Activated naive CD8-positive, alpha-beta T cell treated with anti-CD3 and anti-CD28 coated beads, Interleukin-2, amount 10 ng/mL, durations not matched to agents 7 days and 5 days (primary cell): ENCODE measurements at places on chromosomes 2 and 18. TPM values are rescaled to one million over a fixed set of nuclear protein-coding genes. Genes with fewer than 3 reads are reported as not detected.
A peak's percentile ranks its signal among the peaks of the same experiment; 100 is the strongest.

DNA sequence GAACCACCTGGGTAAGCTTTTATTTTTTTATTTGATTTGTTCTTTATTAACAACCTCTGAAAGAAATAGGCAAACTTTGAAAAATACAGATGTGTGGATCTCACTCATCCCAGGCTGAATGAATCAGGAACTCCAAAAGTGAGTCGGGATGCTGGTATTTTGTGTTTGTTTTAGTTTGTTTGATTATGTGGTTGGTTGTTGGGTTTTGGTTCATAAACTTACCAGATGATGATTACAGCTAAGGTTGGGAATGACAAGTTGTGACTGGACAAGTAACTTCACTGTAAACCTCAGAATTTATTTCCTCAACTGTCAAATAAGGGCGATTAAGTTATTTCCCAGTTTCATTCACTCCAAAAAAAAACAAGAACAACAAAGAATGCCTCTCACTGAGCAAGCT is 80.5 kb upstream of the KIF5C start:
- no peaks in the 10 kb centered on the region for H3K4me1 ChIP-seq
- no peak for DNase-seq
- peaks cover 8% of the 10 kb centered on the region for H3K27me3 ChIP-seq
- H3K4me3 ChIP-seq = no peak overlapping the region

DNA sequence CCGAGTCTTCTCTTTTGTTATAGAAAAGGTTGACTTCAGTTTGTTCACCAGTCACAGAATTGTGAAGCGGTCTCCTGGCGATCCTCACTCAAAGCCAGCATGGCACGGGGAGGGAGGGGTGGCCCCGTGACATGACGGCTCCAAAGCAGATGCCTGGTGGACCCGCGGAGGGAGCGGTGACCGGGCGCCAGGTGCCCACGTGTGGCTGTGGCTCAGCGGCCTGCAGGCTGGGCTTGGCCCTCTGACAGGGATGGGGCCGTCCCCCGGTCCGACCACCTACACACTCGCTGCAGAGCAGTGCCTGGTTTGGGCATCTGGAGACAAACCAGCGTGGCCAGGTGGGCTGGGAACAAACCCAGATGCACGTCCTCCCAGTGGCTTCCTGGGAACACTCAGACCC is 129.1 kb upstream of the SNTG2 start:
- peaks cover 5% of the 10 kb centered on the region for H3K27me3 ChIP-seq
- H3K4me1 ChIP-seq = no peaks in the 10 kb centered on the region
- no peak overlapping the region for H3K27ac ChIP-seq
- no peaks in the 10 kb centered on the region for H3K36me3 ChIP-seq
- no peak overlapping the region for H3K4me3 ChIP-seq
- DNase-seq = no peak

GRCh38 chr2:109458512-109458911 is 155.3 kb downstream of the SEPTIN10 start:
- no peaks in the 10 kb centered on the region for H3K36me3 ChIP-seq
- no peak overlapping the region for H3K27ac ChIP-seq
- H3K4me3 ChIP-seq = no peak overlapping the region
- H3K4me1 ChIP-seq = no peaks in the 10 kb centered on the region
- H3K27me3 ChIP-seq = no peaks in the 10 kb centered on the region

DNA sequence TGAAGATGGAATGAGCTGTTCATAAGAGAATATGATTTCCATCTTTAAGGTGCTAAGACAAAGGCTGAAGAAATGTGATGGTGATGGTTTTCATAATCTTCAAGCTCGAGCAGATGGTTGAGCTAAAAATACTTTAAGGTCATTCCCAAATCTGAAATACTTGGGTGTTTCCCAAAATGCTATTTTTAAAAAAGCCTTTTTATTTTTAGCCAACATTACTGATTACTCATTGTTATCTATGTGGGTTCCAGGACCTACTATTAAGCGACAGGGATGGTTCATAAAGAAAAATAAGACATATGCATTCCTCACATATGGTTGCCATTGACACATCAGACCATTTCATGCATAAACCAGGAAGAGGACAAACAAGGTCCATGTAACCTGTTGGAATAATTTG is 298.5 kb downstream of the PLCL1 start:
- H3K4me1 ChIP-seq = no peaks in the 10 kb centered on the region
- H3K27me3 ChIP-seq = no peaks in the 10 kb centered on the region
- DNase-seq = no peak
- no peak overlapping the region for H3K4me3 ChIP-seq

DNA sequence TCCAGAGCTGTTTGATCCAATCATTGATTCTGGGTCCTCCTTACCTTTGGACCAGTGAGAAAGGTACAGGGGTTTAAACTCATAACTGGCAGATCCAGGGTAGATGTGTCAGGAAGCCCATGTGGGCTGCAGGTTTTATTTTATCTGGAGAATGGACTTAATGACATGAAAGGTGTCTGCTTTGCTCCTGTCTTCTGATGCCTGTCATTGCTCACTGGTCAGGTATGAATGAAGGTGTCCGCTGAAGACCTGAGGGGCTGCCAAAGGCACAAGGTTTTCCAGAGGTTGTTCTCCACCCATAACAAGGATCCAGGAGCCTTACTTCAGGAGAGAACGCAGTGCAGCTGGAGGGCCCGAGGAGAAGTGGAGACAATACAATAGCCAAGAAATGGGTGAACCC is 74.2 kb downstream of the CHRNA1 start:
- H3K4me1 ChIP-seq = peaks cover 28% of the 10 kb centered on the region
- no peak overlapping the region for H3K4me3 ChIP-seq
- no peak for DNase-seq
- no peak overlapping the region for H3K27ac ChIP-seq

- H3K4me3 ChIP-seq = no peak overlapping the region
- no peak for DNase-seq
- no peaks in the 10 kb centered on the region for H3K27me3 ChIP-seq
- H3K4me1 ChIP-seq = no peaks in the 10 kb centered on the region
- peaks cover 3% of the 10 kb centered on the region for H3K36me3 ChIP-seq
These were observed 97.0 kb upstream of the NCK2 start for GRCh38 chr2:105647731-105648130.

GRCh38 chr2:86491088-86491487 is 49.9 kb downstream of the KDM3A start:
- peaks cover 3% of the 10 kb centered on the region for H3K4me1 ChIP-seq
- no peaks in the 10 kb centered on the region for H3K27me3 ChIP-seq
- H3K36me3 ChIP-seq = peaks cover 67% of the 10 kb centered on the region
- no peak overlapping the region for H3K4me3 ChIP-seq
- no peak overlapping the region for H3K27ac ChIP-seq
- no peak for DNase-seq

GRCh38 chr2:239421851-239422250 is 21.0 kb upstream of the HDAC4 start:
- H3K27me3 ChIP-seq = peaks cover 18% of the 10 kb centered on the region
- DNase-seq = no peak
- H3K27ac ChIP-seq = no peak overlapping the region

DNA sequence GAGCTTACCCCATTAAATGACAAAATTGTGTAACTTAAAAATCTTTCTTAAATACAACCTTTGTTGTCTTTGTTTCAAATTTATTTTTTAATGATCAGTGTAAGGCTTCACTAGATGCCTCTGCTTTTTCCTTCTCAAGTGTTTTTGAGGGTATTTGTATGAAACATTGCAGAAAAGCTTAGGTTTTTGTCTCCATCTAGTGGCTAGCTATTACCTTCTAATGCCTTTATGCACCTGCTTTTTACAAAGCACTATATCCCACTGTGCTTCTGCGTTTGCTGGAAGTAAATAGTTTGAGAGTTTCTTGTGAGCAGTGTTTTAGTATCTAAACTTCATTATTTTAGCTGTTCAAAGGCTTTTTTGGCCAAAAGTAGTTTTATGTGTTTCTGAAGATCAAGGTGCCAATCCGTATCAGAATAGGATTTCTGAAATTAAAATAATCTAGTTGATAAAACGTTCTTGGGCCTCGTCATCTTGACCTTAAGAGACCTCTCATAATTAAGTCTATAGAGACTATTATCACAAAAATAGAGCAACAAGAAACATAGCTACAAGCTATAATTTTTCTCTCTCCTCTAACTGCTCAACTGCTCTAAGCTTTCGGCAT is 47.0 kb downstream of the IWS1 start:
- no peaks in the 10 kb centered on the region for H3K27me3 ChIP-seq
- H3K4me3 ChIP-seq = no peak overlapping the region
- peaks cover 25% of the 10 kb centered on the region for H3K36me3 ChIP-seq
- no peak for DNase-seq

DNA sequence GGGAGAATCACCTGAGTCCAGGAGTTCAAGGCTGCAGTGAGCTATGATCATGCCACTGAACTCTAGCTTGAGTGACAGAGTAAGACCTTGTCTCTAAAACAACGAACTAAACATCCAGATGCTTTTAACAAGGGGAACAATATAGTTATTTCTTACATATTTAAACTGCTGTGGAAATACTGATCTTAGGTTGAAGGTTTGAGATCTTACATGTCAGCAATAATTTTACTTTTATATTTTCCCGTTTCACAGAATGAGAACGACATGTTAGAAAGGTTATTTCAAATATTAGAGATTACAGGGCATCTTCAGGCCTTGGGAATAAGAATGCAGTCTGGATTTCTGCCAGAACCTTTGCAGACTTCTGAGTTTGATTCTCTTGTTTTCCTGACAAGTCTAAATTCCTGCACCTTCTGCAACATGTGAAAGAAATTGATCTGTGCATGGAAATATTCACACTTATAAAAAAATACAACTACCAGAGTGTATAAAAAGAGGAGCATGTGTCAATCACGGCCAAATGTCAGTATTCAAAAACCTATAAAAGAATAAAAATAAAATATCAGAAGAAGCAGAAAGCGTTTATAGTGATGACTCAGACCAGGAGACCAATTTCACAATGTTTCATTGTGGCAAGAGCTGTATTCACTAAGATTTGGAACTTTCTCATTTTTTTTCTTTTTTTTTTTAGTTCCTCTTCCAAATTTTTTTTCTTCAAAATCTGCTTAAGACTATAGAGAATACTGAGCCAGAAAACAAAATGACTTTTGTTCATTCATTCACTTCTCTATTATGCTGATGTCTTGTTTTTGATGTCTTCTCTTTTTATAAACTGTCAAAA is 29.6 kb downstream of the COLEC12 start:
- no peak for DNase-seq
- H3K4me3 ChIP-seq = no peak overlapping the region
- H3K4me1 ChIP-seq = no peaks in the 10 kb centered on the region
- no peaks in the 10 kb centered on the region for H3K36me3 ChIP-seq
- peaks cover 13% of the 10 kb centered on the region for H3K27me3 ChIP-seq

GRCh38 chr18:68417166-68417799 is 297.6 kb downstream of the TMX3 start:
- no peaks in the 10 kb centered on the region for H3K4me1 ChIP-seq
- no peak overlapping the region for H3K27ac ChIP-seq
- DNase-seq = no peak

DNA sequence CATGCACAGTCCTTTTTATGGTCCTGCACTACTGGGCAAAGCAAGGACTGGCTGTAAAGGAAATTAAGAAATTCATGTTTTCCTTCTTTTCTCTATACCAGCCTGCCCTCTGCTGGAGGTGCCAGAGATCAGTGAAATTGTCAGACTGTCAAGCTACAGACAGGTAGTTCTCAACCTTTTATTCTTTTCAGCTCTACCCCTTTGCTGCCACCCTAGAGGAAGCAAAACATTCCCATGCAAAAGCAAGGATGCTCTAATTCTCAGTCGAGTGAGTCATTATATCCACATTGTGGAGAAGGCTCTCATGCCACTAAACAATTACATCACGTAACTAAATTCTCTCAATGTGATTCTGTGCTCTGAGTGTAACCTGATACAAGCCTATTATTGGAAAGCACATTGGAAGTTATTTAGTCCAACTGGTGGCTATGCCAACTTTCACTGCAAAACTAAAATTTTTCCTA is 25.0 kb upstream of the RAPGEF4 start:
- no peaks in the 10 kb centered on the region for H3K4me1 ChIP-seq
- no peak overlapping the region for H3K27ac ChIP-seq
- H3K4me3 ChIP-seq = no peak overlapping the region
- DNase-seq = no peak
- H3K27me3 ChIP-seq = peaks cover 7% of the 10 kb centered on the region
- no peaks in the 10 kb centered on the region for H3K36me3 ChIP-seq

DNA sequence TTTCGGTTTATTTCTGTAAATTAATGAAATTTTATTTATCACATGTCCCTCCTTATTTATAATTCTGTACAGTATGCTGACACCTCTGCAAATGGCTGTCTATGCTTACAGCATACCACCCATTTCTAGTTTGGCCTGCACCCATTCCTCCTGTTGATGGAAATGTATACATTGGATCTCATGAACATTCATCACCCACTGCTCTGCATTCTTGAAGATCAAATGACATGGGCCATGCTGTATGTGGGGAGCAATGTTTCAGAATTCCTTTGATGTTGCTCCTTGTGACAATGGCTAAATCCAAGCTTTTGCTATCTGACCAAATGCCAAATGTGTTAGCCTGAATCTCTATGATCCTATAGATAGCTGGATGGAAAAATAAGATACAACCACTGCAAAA is 55.3 kb upstream of the ITGB6 start:
- H3K36me3 ChIP-seq = no peaks in the 10 kb centered on the region
- H3K4me1 ChIP-seq = no peaks in the 10 kb centered on the region

- no peak overlapping the region for H3K27ac ChIP-seq
- H3K36me3 ChIP-seq = no peaks in the 10 kb centered on the region
- H3K4me1 ChIP-seq = no peaks in the 10 kb centered on the region
- H3K27me3 ChIP-seq = peaks cover 2% of the 10 kb centered on the region
- no peak overlapping the region for H3K4me3 ChIP-seq
- DNase-seq = no peak
These were observed 124.7 kb upstream of the CTAGE1 start for GRCh38 chr18:22542406-22542835.

GRCh38 chr2:209762563-209762962 is 9.1 kb upstream of the UNC80 start:
- no peak for DNase-seq
- no peaks in the 10 kb centered on the region for H3K4me1 ChIP-seq
- no peak overlapping the region for H3K27ac ChIP-seq

DNA sequence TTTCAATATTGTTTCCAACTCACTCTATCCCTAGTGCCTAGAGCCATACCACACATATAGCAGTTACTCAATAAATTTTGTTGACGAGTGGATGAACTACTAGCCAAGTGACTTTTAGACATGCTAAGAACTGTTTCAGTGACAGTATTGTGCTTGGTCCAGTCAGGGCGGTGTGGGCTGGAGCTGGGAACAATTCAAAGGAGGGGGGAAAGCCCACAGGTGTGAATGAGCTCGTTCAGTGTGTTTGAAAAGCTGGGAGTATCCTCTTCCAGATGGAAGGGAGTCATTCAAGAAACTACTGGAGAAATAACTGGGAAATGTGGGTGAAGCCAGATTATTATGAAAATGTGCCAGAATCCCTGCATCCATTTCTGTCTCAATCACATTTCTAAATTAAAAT is 1.7 kb upstream of the SERPINE2 start:
- H3K4me3 ChIP-seq = peak overlapping the region; percentile 4
- DNase-seq = no peak
- H3K36me3 ChIP-seq = peaks cover 2% of the 10 kb centered on the region
- H3K4me1 ChIP-seq = peaks cover 18% of the 10 kb centered on the region
- H3K27me3 ChIP-seq = peaks cover 53% of the 10 kb centered on the region

The AQP12A gene
- total RNA-seq = not detected

The CDH2 gene
- not detected for total RNA-seq

The MROH2A gene
- not detected for total RNA-seq

The SKOR2 gene
- total RNA-seq = not detected

The GTF2A1L gene
- not detected for total RNA-seq

The RNU2-63P gene
- 24.3 TPM for total RNA-seq

The PHOSPHO2 gene
- total RNA-seq = 6.3 TPM

The HSBP1L1 gene
- total RNA-seq = 18.0 TPM

The POTEE gene
- 0.48 TPM for total RNA-seq

The SLC11A1 gene
- total RNA-seq = 1.6 TPM

The COLEC12 gene
- total RNA-seq = 0.11 TPM
